ENCODE measurements at places on chromosomes 2 and 18.

DNA sequence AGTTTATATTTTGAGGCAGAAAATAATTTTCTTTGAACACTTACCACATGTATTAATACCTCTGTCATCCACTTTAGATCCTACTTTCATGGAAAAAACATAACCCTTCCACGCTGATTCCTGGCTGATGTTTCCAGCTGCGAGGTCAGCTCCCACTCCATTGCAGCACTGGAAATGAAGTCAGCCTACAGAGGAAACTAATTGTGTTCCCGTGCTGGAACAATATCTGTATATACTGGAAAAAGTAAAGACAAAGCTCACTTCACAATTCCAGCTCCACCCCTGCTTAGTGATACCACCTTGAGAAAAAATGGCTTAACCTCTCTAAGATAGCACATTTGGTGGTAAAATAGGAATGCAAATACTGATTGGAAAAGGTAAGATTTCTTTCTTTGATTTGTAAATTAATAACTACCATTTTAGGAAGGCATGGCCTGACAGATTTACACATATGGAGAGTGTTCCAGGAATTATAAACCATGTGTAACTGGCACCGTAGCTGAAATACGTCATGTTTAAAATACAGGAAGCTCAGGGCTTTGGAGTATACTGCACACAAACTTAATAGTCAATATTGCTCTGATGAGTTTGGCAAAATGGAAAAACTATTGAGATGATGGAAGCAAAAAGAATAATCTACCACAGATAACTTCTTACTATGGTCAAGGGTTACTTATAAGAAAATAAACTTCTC lies 90.0 kb downstream of the TRIB2 start:
- no peak for DNase-seq

DNA sequence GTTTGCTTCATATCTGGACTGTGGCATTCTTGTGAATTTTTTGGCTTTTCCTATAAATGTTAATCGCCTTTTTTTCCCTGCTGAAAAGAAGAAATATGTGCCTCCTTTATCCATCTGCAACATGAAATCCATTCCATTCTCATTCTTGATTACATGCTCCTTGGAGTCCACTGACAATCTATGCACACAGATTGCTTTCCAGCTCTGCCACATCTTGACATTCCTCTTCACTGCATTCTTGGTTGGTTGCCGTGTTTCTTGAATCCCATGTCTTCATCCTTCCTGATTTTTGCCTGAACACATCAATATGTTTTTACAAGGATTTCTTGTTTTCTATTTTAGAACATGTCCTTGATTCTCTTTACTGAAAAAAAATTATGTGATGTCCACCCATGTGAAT lies 26.7 kb upstream of the BIRC6 start:
- DNase-seq = no peak

DNA sequence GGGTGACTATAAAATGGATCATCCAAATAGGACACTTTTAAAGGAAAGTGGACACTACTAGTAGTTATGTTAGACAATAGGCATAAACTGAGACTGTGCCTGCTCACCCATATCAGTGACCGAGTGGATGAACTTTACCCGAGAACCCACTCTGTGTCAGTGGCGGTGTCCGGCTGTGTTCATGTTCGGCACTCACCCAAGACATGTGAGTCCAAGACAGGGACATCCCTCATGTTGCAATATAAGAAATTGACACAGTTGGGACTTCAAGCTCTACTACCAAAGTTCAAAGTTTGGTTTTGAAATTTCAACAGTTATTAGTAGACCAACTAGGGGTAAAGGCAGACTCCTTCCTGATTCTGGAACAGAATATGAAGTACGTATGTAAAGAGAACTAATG lies 326.3 kb upstream of the TNP1 start:
- peak; percentile 48 for DNase-seq

DNA sequence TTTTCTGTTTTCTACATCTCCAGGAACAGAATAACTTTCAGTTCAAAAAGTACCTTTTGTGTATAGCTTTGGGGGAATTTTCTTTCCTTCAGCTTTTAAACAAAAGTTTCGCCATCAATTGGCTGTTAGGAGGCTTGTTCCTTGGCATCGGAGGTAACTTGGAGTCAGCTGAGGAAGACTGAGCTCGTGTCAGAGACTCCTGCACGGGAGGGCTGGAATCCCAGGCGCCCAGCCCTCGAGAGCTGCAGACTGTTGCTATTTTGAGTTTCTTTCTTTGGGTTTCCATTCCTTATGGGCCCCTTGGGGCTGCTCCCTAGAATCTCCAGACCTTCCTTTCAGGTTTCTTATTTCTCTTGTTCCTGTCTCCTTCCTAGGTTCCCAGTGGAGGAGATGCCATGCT lies 8.1 kb downstream of the EMILIN2 start:
- no peak for DNase-seq

- DNase-seq = no peak
These were observed 28.6 kb upstream of the AP1S3 start for GRCh38 chr2:223865907-223866508.

DNA sequence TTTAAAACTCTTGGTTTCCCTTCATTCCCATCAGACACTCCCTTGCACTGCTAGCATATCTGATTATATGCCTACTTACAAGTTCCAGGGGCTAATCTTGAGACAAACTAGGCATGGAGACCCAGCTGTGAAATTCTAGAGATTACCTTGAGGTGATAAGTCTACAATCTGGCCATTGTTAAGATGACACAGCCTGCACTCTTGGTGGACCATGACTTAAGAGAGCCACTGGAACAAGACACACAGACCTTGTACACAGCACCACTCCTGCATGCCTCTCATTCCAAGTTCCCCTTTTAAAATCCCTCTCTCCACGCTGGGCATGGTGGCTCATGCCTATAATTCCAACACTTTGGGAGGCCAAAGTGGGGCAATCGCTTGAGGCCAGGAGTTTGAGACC lies 387.2 kb upstream of the DCC start:
- DNase-seq = no peak

GRCh38 chr2:10477443-10478297 lies 29.5 kb upstream of the ODC1 start:
- DNase-seq = no peak

GRCh38 chr2:155839436-155839835 lies 493.1 kb downstream of the NR4A2 start:
- DNase-seq = no peak

- DNase-seq = no peak
These were observed 278.5 kb downstream of the SRBD1 start for GRCh38 chr2:45332567-45332966.
